ENCODE measurements at places on chromosomes 16 and 17.

DNA sequence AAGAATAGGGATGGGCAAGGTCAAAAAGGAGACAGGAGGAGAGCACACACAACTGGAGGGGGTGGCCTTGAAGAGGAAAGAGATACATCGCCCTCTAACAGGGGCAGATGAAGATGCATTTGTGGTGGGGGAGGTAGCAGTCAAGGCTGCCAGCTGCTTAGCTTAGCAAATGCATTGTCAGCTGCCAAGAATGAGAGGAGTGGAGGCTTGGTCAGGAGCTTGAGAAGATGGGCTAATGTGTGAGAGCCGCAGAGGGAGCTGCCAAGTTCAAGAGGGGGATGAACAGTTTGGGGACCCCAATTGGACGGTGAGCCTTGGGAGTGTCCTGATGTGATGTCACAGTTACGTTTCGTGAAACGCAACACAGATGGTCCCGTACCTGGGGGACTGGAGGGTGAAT is 28.9 kb upstream of the GNA13 start:
- DNase-seq, result no peak

DNA sequence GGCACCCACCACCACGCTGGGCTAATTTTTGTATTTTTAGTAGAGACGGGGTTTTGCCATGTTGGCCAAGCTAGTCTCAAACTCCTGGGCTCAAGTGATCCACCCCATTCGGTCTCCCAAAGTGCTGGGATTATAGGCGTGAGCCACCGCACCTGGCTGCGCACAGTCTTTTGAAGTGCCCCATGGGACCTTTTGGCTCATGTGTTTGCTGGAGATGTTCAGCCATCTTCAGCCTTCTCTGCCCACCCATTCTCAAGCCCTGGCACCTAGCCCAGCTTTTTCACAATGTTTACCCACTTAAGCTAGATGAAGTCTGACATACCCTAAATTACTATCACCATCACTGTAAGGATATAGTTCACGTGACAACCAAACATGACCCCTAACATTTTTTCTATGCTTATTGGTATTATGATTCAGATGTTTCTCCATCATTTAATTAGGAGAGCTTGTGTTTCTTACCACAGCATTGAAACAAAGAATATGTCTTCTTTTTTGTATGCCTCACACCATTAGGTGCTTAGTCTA is 32.3 kb downstream of the PECAM1 start:
- no peak for DNase-seq

DNA sequence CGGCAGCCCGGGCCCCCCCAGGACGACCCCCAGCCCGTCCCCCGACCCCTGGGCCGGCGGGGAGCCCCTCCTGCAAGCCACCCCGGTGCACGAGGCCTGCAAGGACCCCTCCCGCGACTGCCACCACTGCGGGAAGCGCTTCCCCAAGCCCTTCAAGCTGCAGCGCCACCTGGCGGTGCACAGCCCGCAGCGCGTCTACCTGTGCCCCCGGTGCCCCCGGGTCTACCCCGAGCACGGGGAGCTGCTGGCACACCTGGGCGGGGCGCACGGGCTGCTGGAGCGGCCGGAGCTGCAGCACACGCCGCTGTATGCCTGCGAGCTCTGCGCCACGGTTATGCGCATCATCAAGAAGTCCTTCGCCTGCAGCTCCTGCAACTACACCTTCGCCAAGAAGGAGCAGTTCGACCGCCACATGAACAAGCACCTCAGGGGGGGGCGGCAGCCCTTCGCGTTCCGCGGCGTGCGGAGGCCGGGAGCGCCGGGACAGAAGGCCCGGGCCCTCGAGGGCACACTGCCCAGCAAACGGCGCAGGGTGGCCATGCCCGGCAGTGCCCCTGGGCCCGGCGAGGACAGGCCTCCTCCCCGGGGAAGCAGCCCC is 15.6 kb upstream of the ZFPM1 start:
- peak; percentile 51 for DNase-seq

DNA sequence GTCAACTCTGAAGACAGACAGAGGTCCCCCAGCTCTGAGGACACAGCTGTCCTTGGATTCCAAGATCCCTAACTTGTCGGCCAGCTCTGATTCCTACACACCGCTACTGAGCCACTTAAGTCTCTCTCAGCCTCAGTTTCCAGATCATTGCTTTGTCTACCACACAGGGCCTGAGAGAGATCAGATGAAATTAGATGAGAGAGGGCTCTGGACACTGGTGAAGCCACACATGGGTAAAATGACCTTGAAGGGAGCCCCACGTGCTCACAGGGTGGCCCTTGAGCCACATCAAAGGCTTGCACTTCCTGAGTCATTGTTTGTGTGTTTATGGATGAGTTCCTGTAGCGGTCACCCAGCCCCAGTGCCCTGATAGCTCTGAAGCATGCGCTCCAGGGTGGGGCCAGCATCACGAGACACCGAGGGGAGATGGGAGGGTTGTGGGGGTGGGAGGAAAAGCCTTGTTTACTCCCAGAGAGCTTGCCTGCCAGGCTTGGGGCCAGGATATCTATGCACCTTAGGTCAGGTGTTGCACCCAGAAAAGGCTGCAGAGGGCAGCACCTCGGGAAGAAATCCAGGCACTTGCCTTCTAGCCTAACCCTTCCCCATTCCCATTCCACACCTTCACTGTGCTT is 32.7 kb upstream of the SLC6A2 start:
- DNase-seq, result no peak

DNA sequence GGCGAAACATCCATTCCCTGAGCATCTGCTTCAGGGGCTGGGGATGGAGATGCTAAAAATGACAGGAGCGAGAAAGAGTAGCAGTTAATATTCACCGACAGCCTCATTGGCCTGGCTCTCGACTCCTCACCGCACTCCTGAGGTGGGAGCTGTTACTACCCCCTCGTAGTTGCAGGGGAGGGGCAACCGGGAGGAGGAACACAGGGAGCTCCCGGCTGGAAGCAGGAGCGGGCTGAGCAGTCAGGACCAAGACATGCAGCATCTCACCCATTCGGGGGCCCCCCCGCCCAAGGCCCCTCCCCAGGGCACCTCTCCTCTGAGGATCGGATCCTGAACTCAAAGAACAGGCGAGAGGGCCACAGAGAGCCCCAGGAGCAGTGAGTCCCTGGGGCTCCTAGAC is 4.5 kb upstream of the ACSF3 start:
- no peak for DNase-seq

DNA sequence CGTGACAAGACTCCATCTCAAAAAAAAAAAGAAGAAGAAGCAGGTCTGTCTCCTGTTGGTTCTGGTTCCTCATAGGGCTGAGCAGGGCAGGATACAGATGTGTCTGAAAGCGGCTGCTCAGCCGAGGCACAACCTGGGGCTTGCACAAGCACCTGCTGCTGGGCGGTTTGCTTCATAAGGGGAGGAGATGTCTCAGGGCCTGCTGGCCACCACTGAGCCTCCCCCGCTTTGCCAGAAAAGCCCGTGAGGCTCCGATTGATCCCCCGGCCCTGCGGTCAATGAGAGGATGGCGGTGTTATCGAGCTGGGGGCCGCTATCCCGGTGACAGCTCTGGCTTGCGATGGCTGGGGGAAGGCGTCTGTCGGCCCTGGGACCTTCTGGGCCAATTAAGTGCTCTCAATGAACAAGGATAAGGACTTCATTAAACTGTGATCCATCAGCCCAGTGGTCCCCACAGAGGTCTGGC is 162.0 kb downstream of the SDK2 start:
- DNase-seq, result no peak

DNA sequence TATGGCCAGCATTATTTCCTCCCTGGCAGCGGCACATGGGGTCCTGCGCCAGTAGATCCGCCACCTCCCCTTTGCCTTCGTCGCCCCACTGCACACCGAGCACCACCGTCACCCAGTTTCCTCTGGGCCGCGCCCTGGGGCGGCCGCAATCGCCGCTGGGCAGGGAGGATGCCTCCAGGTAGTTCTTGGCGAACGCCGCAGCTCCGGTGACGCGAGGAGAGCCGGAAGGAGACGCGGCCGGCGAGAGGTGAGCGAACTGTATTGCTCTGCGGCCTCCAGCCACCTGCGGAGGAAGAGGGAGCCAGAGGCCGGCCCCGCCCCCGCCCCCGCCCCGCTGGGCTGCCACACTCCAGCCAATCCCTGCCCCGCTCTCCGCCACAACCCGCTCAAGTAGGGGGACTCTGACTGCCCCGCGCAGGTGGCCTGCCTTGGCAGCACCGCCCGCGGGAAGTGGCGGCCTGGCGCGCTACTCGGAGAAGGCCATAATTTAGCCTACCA is 11.8 kb upstream of the SLFN13 start:
- DNase-seq, result peak; percentile 25
